ENCODE measurements at places on chromosomes 5 and 9.

- no peak for DNase-seq
Observed at GRCh38 chr5:10332301-10332700, 21.2 kb upstream of the MARCHF6 start.

GRCh38 chr5:33223563-33224284 lies 217.0 kb upstream of the TARS1 start:
- DNase-seq: no peak

DNA sequence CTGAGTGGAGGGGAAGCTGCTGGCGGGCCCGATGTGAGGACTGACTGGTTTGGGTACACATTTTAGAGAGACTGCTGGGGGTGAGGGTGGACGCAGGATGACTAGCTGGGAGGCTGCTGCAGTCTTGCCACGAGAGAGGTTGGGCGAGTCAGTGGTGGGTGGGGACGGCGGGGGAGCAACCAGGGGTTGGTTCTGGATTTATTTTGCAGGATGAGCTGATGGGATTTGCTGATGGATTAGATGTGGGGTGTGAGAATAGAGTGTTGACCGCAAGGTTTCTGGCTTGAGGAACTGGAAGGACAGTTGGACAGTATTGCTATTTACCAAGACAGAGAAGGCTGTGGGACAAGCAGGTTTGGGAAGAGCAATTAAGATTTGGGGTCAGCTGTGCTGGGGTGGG lies 5.8 kb upstream of the NDST1 start:
- no peak for DNase-seq

DNA sequence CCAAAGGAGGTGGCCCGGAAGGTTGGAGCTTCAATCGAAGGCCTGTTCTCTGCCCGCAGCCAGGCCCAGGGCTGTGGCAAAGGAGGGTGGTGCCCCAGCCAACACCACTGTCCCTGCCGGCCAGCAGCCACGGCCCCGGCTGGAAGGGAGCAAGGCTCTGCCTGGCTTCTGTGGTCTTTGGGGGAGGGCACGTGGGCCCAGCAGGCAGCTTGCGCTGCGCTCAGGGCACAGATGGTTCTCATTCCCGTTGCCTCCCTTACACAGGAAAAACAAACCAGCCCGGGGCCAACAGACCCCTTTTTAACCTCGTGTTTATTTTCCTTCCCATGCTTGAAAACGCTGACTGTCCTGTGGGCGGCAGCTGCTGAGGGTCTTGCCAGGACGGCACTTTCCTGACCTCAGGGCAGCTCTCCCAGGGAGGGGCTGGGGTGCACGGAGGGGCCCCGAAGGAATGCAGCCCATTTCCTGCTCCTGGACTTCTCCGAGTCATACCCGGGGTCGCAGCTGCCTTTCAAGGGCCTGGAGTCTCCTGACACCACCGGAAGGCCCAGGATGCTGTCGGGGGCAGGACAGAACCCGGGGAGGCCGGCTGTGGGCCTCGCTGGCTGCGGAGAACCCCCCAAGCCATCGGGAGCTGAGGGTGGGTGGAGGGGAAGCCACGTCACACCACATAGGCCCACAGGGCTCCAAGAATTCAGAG lies 1.1 kb upstream of the GPSM1 start:
- no peak for DNase-seq

DNA sequence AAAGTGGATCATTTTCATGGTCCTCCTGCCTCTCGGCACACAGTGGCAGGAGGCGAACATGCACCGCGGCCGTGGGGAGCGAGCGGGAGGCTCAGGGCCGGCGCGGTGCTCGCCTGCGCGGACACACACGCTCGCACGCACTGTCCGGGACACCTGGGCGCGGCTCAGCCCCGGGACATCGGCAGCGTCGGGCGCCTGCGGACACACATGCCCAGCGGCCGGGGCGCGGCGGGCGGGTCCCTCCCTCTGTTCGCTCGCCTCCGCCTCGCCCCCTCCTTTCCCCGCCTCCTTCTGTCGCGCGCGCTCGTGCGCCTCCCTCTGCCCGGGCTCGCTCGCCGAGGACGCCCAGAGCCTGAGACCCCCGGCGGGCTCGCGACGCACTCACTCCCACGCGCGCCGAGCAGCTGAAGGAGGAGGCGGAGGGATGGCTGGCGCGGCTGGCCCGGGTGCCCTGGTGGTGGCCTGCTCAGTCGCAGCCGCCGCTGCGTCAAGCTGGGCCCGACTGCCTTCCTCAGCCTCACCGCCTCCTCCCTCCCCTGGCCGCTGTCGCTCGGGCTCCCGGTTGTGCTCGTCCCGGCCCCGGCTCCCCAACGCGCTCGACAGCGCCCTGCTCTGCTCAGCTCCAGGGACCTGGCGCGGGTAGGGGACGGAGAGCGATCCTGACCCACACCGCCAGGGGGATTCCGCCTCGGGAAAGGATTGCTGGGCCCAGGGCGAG lies at the start of gene FRMD3:
TSS of gene FRMD3 (minus strand) at position 230 of the 718 bp plus-strand sequence. CDS start at position 60, 170 bp downstream.
- no peak for DNase-seq

GRCh38 chr5:176441921-176442323 lies 6.3 kb upstream of the FAF2 start:
- DNase-seq: no peak

GRCh38 chr5:53381-54174 lies 38.4 kb upstream of the PLEKHG4B start:
- no peak for DNase-seq

DNA sequence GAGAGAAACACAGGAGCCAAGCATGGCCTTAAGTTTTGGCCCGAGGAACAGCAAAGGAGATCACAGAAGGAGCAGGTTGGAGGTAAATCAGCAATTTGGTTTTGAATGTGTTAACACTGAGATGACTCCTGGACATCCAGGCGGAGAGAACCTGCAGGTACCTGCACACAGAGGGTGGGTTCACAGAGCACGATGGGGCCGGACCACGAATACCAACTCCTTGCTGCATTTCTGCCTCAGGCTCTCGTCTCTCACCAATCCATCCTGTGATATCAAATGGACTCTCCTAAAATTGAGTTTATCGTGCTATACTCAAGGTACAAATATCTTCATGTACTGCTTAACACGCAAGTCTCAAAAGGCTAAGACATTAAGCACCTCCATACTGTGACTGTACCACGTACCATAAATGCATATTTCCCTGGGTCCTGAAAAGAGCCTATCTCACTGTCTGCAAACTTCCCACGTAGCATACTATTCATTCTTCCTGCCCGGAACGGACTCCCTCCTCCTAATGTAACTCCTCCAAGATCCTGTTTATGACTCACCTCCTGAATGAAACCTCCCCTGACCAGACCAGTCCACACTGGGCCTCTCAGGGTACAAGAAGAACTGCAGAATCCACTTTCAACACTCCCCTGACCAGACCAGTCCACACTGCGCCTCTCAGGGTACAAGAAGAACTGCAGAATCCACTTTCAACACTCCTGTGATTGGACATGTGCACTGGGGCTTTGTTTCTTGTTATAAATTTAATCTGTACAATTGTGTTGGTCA lies 380.8 kb upstream of the RFX3 start:
- no peak for DNase-seq

- no peak for DNase-seq
Observed at GRCh38 chr9:128633601-128634000, 23.0 kb downstream of the DYNC2I2 start.

DNA sequence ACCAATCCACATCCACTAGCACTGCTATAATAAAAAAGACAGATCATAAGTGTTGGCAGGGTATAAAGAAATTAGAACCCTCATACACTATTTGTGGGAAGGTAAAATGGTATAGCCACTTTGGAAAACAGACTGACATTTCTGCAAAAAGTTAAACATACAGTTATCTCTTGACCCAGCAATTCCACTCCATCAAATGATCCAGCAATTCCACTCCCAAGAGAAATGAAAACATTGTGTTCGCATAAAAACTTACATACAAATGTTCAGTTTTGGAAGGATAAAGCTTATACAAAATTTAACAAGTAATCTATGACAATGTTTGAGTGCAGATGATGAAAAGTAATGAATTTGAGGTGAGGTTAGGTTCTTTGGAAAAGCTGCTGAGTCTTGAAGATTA lies 2.1 kb downstream of the KIF27 start:
- DNase-seq: no peak

- no peak for DNase-seq
Observed at GRCh38 chr5:174109698-174110260, 64.3 kb downstream of the NSG2 start.

DNA sequence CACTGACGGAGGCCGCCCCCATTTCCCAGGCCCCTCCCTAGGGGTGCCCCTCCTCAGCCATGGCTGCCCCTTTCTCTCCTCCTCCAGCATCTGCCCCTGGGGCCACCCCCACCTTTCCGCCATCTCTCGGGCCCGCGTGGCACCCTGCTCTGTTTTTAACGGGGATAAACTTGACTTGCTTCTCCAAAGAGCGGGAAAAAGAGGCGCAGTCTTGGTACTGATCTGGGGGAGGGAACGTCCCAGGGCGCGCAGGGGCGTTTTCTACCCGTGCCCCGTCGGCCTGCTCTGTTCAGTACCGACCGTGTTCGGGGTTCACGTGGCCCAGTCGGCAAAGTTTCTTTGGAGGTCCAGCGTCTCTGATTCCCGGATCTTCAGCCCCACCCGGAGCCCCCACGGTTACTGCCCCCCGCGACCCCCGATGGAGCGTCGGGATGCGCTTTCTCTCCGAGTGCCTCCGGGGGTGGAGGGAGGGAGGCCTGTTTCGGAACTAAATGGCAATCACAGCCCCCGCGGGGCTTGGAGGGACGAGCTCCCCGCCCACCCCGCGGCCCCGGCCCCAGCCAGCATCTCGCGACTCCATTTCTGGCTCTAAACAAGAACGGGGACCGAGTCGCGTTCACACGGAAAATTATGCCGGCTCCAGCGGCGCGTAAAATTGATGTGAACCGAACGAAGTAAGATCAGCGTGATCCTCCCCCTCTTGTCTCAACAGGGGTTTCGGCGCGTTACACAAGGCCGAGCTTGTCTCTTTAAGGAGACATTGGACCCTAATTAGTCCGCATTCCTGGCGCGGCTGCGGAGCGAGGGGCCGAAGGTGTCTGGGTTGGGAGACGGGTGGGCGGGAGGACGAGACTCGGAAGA lies 1.1 kb upstream of the TLE4 start:
- DNase-seq: peak; percentile 33

- DNase-seq: no peak
Observed at GRCh38 chr9:130500340-130501180, 55.8 kb downstream of the ASS1 start.

DNA sequence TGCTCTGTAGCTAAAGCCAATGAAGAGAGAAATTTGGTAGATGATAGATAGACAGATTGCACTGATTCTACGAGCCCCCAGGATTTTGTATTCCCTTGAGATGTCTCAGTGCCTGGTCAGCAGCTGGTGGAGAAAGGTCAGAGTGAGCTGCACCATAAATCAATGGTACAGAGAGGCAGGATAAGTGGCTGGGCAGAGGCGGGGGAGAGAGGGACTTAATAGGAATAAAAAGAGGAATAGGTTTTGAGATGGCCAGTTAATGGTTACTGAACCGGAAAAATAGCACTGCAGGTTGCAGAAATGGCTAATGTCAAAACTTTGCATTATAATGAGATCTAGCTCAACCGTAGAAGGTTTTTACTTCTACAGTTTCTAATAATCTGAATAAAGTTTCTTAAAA lies 47.9 kb upstream of the SLC12A2 start:
- DNase-seq: no peak

DNA sequence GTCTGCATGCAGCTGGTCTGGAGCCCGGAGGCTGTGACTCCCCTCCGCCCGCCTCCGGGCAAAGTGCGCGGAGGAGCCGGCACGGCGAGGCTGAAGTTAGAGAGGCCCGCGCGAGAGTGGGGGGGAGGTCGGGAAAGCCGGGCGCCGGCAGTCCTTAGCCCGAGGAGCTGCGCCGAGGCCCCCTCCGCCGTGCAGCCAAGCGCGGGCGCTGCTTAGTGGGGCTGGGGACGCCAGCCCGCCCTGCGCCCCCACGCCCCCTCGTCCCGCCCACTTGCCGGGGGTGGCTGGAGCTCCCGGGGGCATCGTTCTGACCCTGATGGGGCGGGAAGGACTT lies 403 bp downstream of the NINJ1 start:
- no peak for DNase-seq

GRCh38 chr5:128376577-128376976 lies 161.5 kb downstream of the FBN2 start:
- no peak for DNase-seq

- DNase-seq: no peak
Observed at GRCh38 chr9:32334112-32334511, 50.3 kb upstream of the ACO1 start.

GRCh38 chr5:149153751-149154610 lies 12.7 kb downstream of the ABLIM3 start:
- DNase-seq: no peak

GRCh38 chr5:119067450-119067849 lies 3.4 kb upstream of the DMXL1 start:
- DNase-seq: no peak

GRCh38 chr5:80874162-80874561 lies 86.0 kb upstream of the RASGRF2 start:
- no peak for DNase-seq

- no peak for DNase-seq
Observed at GRCh38 chr9:77475641-77476473, 172.3 kb downstream of the GNA14 start.

DNA sequence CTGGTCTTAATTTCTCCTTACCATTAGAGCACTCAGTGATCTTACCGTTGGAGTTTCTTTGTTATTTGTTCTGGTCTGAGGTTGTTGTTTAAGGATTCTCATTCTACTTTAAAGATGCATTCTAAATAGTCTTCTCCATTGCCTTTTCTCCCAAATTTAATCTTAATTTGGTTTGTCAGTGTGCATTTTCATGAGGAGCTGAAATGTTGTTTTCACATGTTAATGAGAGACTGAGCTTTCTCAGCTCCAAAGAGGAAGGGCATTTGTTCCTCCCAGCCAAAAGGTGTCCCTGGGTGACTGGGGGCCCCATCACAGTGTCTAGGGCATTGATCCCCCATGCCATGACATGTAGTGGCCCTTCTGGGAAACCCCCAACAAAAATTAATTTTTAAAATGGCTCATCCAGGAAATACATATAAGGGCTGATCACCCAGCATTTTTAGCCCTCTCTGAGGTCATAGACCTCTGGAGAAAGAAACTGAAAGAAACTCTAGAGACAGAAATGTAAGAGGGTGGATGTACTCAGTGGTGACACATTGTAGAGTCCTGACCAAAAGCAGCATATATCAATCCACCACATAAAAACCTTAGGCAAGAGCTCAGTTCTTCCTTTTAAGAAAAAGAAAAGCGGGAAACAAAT lies 240.4 kb upstream of the RAI14 start:
- peak; percentile 13 for DNase-seq

DNA sequence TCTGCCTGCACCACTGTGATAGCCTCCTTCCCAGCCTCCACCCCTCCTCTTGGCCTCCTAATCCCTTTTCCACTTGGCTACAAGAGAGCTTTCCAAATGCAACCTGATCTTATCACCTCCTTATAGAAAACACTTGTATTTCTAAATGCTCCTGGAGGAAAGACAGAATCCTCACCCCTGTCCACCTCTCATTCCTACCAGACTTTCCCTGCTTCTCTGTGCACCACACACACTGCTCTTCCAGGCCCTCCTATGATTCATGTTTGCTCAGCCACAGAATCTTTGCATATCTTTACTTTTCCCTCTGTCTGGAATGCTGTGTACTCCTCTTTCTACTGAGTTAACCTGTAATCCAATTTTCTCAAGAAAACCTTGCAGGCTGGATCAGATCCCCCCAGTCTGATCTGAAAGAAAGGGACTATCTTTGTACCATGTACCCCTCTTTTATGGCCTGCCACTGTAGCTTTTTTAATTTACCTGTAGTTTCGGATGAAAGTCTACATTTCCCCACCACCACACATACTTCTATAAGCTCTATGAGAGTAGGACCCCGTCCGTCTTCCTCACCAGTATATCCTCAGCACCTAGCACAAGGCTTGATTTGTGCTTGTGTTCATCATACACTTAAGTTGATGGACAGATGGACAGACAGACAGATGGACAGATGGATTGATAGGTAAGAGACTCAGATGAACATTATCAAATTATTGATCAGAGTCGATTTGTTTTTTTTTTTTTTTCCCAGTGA lies 95.3 kb downstream of the GALNT10 start:
- DNase-seq: no peak
